ENCODE measurements at places on chromosomes 2 and 18. TPM values are rescaled to one million over a fixed set of nuclear protein-coding genes. Genes with fewer than 3 reads are reported as not detected.

CHN1 gene
- total RNA-seq, result 153 TPM

CCDC141 gene
- total RNA-seq, result not detected

SCN1A gene
- not detected for total RNA-seq

CYP26B1 gene
- under 0.01 TPM for total RNA-seq

MOGAT1 gene
- total RNA-seq, result not detected

DLX1 gene
- not detected for total RNA-seq

OSR1 gene
- total RNA-seq, result 6.6 TPM
